ENCODE measurements at places on chromosomes 2 and 18.

- no peak for DNase-seq
Measured at GRCh38 chr2:134780972-134781371, 57.4 kb upstream of the ACMSD start.

DNA sequence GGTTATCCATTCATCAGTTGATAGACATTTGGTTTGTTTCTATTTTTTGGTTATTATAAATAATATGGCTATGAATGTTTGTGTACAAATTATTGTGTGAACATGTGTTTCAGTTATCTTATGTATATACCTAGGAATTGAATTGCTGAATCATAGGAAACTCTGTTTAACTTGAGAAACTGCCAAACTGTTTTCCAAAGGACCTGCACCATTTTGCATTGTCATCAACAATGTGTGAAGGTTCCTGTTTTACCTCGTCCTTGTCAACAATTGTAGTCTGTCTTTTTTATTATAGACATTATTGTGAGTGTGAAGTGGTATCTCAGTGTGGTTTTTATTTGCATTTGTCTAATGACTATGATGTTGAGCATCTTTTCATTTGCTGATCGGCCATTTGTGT is 17.1 kb downstream of the PDK1 start:
- DNase-seq = no peak

- DNase-seq = no peak
Measured at GRCh38 chr18:42025974-42026625, 71.1 kb downstream of the PIK3C3 start.

GRCh38 chr2:219961947-219962498 is 334.6 kb downstream of the SLC4A3 start:
- no peak for DNase-seq

DNA sequence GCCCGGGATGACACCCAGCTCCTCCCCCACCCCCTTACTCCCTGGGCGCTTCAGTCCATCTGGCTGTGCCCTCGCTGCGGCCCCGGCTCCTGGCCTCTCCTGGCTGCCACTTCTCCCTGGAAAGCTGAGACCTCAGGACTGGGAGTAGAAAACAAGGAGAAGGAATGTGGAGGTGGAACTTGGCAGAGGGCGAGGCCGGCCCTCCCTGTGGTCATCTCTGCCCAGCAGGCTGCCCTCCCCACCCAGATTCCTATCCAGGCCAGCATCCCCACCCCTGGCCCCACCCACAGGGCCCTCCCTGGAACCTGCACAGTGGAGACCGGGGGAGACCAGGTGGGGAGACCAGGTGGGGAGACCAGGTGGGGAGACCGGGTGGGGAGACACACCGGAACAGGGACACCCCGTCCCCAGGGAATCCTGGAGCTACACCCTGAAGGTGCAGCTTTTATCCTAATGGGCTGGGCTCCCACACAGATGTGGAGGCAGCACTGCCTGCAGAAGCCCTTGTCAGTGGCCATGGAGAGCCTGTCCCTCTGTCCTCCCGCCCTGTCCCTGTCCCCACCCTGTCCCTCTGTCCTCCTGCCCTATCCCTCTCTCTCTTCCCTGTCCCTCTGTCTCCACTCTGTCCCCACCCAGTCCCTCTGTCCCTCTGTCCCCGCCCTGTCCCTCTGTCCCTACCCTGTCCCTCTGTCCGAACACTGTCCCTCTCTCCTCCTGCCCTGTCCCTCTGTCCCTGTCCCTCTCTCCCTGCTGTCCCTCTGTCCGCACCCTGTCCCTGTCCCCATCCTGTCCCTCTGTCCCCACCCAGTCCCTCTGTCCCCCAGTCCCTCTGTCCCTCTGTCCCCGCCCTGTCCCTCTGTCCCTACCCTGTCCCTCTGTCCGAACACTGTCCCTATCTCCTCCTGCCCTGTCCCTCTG is 157.1 kb downstream of the PXDN start:
- DNase-seq = no peak

All from stimulated activated CD8-positive, alpha-beta memory T cell treated with anti-CD3 and anti-CD28 coated beads, Interleukin-15, amount 100 ng/mL, for 1 hour (primary cell).